ENCODE measurements at places on chromosomes 4 and X. TPM values are rescaled to one million over a fixed set of nuclear protein-coding genes. Genes with fewer than 3 reads are reported as not detected.

RNF212 gene
- 3.0 TPM for total RNA-seq

VCX gene
- not detected for total RNA-seq

FRG2 gene
- not detected for total RNA-seq

- DNase-seq, result peak; percentile 85
Measured at GRCh38 chr4:76634220-76634619, 199.2 kb downstream of the SHROOM3 start.

DNA sequence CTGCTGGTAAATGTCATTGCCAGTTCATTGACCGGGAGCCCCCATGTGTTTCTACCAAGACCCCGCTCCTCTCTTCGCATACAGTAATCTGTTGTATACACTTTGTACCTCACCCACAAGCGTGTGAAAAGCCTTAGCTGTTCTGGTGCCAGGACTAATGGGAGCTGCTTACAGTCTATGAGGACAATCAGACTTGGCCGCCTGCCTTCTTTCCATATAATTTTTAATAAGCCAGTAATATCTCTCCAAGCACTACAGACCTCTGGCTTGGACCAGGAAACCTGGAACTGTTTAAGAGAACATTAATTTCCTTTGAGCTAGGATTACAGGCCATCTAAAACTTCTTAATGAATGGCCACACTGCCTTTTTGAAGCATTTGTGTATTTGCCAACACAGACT, 149.7 kb upstream of the MSX1 start:
- DNase-seq, result no peak

DNA sequence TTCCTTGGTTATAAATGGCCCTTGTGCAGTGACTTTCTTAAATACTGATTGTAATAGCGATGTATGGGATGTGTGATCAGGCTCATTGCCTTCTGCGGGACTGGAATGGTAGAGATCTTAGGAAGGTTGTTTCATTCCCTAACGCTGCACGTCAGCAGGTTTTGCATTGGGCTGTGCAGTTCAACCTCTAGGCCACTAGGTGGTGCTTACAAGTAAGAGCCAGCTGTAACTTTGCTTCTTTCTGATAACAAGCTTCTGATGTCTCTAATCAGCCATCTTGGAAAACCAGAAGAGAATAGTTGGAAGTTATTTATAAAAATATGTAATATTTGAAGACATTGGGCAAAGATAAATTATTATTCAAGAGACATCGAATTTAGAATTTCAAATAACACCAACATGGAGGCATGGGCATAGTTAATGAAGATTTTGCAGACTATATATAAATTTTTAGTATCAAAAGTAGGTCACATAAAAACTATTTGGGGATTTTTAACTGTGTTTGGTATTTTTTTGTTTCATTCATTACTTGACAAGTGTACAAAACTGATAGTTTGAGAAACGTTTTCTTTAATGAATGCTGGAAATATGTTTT, 339.7 kb upstream of the PCDH7 start:
- peak; percentile 63 for DNase-seq

CACNA1F gene
- not detected for total RNA-seq

DNA sequence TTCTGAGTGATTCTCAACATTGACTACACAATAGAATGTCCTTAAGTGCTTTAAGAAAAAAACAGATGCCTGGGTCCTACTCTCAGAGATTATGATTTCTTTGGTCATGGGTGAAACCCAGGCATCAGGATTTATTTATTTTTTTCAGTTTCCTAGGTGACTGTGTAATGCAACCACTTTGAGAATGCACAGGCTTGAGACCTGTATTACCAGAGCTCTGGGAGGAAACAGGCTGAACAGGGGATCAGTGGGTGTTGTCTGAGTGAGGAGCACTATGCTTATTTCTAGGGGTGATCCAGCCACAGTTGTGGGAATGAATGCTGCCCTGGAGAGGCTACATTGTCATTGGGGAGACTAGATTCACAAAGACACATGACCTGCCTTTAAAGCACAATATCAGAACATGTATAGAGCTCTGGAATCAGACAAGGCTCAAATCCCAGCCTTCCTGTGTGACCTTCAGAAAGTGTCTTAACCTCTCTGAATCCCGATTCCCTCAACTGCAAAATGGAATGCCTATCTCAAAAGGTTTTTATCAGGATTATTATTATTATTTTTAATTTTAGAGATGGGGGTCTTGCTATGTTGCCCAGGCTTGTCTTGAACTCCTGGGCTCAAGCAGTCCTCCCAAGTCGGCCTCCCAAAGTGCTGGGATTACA, 61.6 kb upstream of the PRPS1 start:
- peak; percentile 42 for DNase-seq

GRCh38 chrX:29082558-29082957, 495.3 kb downstream of the IL1RAPL1 start:
- no peak for DNase-seq

- DNase-seq, result peak; percentile 20
Measured at GRCh38 chrX:70033348-70034051, 16.2 kb downstream of the AWAT2 start.

GRCh38 chrX:7115557-7115956, 32.0 kb upstream of the STS start:
- peak; percentile 74 for DNase-seq

NDNF gene
- total RNA-seq, result 0.32 TPM

CDKL5 gene
- total RNA-seq, result 4.5 TPM

Data from fibroblast of villous mesenchyme (primary cell).